ENCODE measurements at places on chromosomes 2 and 18.

- DNase-seq: no peak
Measured at GRCh38 chr2:68747900-68748299, 13.3 kb downstream of the ARHGAP25 start.

DNA sequence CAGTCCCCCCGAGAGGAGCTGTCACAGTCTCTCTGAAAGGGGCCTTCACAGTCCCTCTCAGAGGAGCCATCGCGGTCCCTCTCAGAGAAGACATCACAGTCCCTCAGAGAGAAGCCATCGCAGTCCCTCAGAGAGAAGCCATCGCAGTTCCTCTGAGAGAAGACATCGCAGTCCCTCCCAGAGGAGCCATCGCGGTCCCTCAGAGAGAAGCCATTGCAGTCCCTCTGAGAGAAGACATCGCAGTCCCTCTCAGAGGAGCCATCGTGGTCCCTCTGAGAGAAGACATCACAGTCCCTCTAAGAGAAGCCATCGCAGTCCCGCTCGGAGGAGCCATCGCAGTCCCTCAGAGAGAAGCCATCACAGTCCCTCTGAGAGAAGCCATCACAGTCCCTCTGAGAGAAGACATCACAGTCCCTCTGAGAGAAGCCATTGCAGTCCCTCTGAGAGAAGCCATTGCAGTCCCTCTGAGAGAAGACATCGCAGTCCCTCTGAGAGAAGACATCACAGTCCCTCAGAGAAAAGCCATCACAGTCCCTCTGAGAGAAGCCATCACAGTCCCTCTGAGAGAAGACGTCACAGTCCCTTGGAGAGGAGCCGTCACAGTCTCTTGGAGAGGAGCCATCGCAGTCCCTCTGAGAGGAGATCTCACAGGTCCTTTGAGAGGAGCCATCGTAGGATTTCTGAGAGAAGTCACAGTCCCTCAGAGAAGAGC, 1.3 kb upstream of the ZNF512 start:
- no peak for DNase-seq

GRCh38 chr2:240628808-240629618, 3.7 kb downstream of the GPR35 start:
- DNase-seq: no peak

GRCh38 chr2:71592181-71592711, 138.9 kb downstream of the DYSF start:
- no peak for DNase-seq

- no peak for DNase-seq
Measured at GRCh38 chr2:144277622-144278354, 242.1 kb downstream of the ZEB2 start.

- DNase-seq: no peak
Measured at GRCh38 chr18:78174737-78175136, 804.9 kb upstream of the SALL3 start.

- no peak for DNase-seq
Measured at GRCh38 chr2:103868396-103868795, 985.5 kb upstream of the POU3F3 start.

- peak; percentile 43 for DNase-seq
Measured at GRCh38 chr2:149160701-149161217, 122.3 kb downstream of the LYPD6B start.

GRCh38 chr2:60544954-60545560, 8.4 kb downstream of the BCL11A start:
- no peak for DNase-seq

GRCh38 chr2:236673823-236674185, 104.2 kb downstream of the ACKR3 start:
- no peak for DNase-seq

DNA sequence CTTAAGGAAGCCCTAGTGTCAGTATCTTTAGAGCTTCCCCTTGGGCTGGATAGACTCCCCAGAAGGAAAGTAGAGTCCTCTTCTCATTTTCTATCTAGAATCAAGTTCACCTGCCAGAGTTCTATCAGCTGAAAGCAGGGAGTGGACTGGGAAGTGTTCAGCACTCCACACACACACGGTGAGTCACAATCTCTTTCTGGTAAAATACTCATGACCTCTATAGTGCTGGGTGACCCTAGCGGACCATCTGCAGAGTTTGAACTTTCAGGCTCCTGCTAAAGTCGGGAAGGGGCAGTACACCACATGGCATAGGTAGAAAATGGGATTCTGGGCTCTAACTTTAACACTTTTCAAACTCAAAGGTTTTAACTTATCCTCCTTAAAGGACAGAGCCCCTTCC, 43.3 kb downstream of the SAP130 start:
- no peak for DNase-seq

DNA sequence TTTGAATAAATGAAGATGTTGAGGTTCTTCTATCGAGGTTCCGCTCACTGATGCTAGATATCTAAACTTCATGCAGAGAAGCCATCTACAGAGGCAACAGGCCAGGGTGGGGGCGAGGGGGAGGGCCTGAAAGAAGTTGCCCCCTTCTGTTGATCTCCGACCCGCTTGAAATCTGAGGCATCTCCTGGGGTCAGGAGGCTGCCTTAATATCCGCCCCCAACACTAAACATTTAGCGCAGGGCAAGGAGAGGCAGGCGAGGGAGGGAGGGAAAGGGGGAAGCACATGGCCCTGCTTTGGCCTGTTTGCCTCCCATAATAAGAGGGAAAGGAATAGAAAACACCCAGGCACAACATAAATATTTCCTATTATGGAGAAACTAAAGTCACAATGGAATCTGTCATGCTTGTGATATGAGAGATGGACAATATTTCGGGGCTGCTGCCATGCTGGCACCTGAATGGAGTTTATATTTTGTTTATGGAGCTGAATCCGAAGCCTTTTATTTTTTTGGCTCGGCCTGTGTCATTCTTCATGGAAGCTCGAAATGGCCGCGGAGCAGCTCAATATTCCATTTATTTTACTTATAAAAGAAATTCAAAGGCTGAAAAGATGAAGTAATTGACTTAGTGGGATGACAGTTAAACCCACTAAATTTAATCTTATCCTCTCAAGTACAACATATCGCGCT, 221.1 kb downstream of the INSIG2 start:
- DNase-seq: no peak

- no peak for DNase-seq
Measured at GRCh38 chr2:42340045-42340937, 20.7 kb downstream of the COX7A2L start.

DNA sequence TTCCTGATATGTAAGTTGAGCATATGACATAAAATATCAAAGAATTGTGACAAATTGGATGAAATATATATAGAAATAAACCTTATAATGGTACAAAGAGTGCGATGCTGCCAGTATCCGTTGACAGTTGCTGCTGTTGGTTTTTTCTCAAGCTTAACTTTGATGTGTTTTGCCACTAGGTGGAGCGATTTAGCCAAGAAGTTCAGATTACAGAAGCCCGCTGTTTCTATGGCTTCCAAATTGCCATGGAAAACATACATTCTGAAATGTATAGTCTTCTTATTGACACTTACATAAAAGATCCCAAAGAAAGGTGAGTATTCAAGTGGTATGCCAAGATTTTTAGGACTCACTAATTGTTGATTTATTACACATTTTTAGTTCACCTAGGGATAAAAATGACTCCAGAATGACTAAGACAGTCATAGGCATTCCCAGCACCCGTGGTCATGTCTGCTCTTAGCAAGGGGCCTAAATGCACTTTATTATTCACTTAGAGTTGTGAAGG, 2.1 kb downstream of the RRM2 start:
- DNase-seq: no peak

DNA sequence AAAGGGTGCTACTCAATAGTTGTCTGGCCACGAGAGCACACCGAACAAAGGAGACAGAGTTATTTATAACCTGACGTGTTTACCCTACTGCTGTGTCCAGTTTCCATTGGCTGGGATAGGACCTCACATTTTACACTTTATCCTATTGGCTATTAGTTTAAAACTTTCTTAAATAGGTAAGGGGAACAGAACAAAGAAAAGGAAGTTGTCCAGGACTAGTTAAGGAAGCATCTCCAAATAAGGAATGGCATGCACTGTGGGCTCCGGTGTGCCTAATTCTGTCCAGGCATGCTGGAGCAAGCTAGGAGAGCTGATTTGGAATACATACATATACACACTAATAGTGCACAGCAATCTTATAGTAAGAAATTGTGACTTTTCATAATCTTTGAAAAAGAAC, 72.2 kb downstream of the CAB39 start:
- DNase-seq: no peak

DNA sequence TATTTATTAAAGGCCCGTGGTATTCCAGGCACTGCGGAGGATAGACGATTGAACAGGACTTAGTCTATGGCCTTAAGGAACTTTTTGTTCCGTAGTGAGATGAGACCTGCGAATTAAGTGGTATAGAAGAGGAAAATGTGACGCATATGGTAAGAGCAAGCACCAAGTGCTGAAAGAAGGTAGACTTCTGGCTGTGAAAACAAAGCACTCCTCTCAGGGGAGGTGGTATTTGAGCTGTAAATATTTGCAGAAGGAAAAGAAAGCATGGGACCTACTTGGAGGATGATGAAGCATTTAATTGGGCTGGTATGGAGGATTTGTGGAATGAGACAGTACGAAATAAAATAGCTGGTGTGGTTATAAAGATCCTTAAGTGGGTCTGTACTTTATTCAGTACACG, 62.5 kb downstream of the GPR39 start:
- DNase-seq: no peak

DNA sequence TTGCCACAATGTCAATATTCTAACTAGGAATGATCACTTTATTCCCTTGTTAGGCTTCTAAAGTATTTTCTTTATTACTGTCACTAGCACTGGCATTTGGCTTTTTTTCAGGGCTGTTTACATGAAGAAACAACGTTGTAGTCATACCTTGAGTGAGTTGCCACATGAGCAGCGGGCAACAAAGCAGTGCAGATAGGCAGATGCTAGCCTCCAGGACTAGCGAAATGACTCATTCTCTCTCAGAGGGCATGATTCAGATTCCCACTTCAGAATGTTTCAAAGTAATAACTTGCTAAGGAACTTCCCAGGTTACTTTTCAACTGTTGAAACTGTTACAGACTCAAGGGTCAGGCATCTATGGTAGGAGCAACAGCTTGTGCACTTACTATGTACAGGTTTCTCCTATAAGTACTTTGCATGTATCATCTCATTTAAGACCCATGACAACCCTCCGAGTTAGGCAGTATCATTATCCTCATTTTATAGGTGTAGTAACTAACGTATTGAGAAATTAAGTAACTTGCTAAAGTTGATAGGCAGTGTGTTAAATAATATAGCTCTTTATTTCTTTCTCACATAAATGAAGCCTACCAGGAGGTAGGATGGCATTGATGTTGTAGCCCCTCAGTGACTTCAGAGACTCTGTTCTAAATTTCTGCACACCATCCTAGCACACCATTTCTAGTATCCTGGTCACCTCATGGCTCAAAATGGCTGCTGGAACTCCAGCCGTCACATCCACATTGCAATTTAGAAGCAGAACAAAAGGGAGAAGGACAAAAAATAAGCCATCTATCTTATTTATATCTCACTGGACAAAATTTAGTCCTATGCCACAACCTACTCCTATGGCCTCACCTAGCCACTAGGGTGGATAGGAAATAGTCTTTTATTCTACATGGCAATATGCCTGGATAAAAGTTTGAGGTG, 83.3 kb downstream of the ICOS start:
- peak; percentile 86 for DNase-seq

DNA sequence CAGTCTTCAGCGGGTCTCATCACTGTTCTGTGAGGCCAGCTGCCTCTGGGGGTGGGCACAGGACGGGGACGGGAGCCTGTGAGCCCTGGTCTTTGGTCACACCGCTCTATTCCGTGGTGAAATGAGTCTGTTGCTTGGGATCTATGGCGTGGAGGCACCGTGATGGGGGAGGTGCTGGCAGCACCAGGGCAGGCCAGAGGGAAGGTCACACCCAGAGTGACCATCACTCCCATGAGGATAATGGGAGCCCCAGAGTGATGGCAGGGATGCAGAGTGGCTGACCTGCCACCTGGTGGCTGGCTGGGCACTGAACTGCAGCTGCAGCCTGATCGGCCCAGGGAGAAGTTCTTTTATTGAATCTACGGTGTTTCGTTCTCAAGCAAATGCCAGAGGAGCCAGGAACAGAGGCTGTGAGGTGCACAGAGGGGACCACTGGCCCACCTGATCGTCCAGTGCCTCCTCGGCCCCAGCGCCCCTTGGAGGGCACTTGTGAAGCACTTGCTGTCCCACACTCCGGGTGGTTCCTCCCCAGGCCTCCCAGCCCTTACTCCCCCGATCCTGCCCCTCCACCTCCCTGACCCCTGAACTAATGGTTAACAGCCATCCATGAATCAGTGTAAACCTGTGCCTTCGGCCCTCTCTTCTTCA, 17.9 kb downstream of the KCNIP3 start:
- DNase-seq: no peak

GRCh38 chr2:190443778-190444481, 35.8 kb downstream of the MFSD6 start:
- DNase-seq: no peak

- DNase-seq: no peak
Measured at GRCh38 chr2:76748581-76749296, 773.4 kb downstream of the LRRTM4 start.

DNA sequence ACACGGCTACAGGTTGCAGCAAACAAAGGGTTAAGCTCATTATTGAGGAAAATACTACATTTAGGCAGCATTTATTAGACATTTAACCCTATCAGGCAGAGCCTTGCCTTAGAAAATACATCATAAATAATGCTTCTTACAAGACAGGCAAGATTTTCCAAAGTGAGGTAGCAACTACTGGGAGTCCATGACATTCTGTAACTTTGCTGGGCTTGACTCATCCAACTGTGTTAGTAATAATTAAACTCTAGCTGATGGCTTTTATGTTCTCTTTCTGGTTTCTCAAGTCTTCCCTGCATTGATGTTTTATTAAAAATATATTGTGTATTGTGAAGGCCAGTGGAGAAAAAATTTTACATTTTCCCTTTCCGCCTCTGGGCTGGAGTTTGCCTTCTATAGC, 291.3 kb downstream of the AFF3 start:
- no peak for DNase-seq

DNA sequence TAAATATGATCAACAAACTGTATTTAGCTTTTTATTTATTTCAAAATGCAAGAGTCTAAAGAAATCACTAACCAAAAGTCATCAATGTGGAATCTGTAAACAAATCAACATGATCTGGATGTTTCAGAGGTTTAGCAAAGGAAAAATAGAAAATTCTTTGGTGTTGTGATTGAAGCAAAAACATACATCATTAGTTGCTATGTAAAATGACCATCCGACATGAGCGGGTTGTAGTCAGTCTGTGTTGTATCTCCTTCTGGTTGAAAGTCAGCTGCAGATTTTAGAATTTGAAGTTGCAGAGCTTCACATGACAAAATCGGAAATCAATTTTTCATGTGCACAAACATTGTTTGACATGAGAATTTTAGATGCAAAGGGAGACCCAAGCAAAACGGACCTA, 63.2 kb downstream of the IRS1 start:
- DNase-seq: no peak

DNA sequence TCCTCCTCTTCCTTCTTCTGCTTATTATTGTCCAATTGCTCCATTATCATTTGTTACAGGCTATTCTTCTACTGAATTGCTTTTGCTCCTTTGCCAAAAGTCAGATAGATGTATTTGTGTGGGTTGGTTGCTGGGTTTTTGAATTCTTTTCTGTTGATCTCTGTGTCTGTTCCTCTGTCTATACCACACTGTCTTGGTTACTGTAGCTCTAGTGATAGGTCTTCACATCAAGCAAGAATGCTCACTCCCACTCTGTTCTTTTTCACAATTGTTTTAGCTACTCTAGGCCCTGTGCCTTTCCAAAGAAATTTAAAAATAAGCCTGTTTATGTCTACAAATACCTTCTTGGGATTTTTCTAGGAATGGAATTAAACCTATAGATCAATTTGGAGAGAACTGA, 217.2 kb downstream of the GALR1 start:
- no peak for DNase-seq

All from activated CD4-positive, alpha-beta memory T cell treated with anti-CD3 and anti-CD28 coated beads for 36 hours (primary cell).